ENCODE measurements at places on chromosomes 4 and X.

- DNase-seq: peak; percentile 53
These were observed 33.3 kb upstream of the RBBP7 start for GRCh38 chrX:16903274-16904022.

DNA sequence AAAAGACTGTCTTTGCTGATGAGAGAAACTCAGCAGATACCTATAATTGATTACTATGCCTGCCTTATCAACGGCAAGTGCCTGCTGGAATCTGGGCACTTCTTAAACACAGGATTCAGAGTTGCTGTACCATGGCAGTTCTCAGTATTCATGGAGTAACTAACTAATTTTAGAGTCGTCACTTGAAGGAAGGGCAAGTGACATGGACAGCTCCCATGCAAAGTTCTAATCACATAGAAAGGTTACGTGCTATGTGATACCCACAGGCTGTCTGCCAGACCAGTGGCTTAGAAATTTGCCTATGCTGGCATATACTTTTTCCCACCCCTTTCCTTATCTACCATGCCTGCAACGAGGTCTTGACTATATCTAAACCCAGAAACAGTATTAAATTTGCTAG is 931.1 kb upstream of the TENM3 start:
- no peak for DNase-seq

GRCh38 chr4:51853027-51853682 is 10.2 kb downstream of the DCUN1D4 start:
- no peak for DNase-seq

DNA sequence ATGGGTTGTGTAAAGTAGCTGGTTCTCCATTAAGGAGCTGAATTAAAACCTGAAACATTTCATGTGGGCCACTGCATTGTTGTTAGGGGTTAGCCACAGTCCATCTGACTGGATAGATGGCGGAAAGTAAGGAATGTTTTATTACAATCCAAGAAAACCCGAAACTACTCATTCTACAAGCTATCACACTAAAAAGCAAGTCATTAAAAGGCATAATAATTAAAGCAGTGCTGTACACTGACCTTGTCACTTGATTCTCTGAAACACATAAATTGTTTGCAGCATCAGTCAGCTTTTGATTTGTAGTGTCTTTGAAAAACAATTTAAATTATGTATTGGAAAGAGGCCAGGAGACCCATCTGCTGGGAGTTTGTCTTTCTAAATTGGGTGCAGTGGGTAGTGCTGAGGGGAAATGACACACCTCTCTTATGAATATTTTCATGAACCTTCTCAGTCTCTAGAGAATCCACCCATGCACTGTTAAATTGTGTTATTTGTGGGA is 75.7 kb upstream of the ANK2 start:
- DNase-seq: no peak

- peak; percentile 12 for DNase-seq
These were observed 42.9 kb downstream of the KIAA0232 start for GRCh38 chr4:6825403-6825802.

DNA sequence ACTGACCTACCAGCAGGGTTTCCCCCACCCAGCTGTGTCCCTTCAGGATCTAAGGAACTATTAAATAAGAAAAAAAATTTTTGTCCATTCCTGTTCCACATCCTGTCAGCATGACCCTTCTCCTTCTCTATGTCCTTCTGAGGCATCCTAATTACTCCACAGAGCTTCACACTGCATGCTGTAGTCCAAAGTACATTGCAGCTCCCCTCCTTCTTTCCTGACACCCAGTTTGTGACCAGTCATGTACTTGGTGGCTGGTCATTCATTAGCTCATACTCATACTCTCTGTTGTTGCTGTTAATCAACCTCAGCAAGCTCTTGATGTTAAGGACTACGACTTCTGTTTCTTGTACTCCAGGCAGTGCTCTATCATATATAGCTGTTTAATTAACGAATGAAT is 2.4 kb upstream of the EGF start:
- DNase-seq: no peak

DNA sequence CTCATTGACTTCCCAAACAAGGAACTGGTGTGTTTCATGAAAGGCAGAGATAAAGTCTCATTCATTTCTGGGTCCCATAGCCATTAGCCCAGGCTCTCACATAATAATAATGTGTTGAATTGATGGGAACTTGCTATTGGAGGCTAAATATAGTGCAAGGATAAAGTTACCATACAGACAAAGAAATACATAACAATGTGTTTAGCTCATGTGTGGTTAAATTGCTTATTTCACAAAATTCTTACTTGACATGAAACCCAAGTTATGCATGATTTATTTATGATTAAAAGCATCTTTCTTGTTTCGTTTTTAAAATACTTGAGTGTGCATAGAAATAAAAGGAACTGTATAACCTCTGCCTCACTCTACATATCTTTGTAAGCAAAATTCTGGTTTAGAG is 37.3 kb upstream of the LPAR4 start:
- DNase-seq: no peak

DNA sequence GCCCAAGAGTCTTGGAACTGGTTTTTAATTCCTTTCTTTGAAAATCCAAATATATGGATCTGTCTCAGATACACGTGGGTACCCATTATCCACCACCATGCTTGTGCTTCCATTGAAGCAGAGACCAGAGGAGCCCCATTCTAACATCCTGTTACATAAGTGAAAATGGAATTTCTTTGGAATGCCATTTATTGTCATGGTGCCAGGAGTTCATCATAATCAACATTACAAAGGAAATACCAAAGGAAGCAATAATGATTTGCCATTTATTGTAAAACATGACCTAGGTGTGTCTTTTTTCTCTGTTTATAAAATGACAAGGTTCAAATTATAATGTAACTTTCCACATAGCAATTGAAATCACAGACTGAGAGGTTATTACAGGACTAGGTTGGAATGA is 61.7 kb downstream of the PALLD start:
- DNase-seq: no peak

DNA sequence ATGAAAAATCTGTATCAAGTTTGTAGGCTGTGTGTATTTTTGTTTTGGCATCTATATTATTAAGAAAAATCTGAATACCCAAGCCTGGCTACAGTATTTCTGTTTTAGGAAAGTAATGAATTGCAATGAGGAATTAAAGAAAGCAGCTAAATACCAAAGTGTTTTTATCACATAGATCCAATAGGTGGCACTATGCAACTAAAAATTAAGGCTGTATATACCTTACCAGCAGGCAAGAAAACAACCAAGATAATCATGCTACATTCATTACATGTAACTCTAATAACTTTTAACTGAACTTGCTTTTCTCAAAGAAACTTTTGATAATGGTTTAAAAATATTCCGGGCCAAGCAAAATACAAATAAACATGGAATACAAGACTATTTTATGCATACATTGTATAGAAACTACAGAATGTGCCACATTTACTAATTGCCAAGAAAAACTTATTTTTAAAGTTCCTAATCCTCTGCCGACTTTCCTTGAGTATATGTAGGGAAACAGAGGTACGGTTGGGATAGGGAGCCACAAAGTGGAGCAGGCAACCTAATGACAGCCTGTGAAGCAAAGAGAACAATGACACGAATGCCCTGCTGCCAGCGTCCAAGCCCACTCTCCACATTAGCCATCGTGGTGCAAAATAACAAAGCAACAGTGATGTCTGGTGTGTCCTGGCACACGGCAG is 63.7 kb downstream of the SEC24D start:
- peak; percentile 45 for DNase-seq

GRCh38 chr4:57410331-57411052 is 300.3 kb upstream of the IGFBP7 start:
- no peak for DNase-seq

DNA sequence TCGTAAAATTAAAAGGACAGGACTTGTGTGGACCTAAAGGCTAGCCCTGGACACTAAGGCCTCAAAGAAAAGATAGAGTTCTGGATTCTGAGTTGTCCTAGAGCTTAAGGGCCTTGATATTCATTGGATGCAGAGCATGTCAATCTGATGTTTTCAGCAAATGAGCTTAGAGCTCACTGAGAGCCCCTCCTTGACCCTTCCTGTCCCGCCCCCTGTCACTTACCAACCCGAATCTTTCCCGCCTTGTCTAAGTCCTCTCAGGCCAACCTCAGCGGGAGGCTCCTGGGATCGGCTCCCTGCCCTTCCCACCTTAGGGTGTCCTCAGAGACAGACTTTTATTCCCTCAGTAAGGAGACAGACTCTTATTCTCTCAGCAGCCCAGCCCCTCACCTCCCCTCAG is at the start of gene CT47C1:
Gene CT47C1 (plus strand): TSS at position 250 of the 400 bp plus-strand sequence. CDS start 233 bp downstream, outside the sequence.
- peak; percentile 1 for DNase-seq

DNA sequence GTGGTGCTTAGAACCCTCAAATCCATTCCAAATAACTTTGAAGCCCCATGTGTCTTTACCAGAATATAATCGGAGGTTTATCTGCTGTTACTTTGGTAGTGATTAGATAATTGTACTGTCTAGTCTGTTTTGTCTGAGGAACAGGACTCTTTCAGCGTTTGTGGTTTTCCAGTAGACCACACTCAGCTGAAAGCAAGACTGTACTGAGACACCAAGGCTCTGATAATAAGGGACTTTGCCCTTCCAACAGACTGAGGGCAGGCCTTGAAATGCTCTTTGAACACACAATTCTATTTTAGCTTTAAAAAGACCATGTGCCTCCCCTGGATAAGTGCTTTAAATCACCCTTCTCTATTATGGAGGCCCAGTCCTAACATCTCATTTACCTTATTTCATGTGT is 76.1 kb downstream of the KLHL8 start:
- no peak for DNase-seq

DNA sequence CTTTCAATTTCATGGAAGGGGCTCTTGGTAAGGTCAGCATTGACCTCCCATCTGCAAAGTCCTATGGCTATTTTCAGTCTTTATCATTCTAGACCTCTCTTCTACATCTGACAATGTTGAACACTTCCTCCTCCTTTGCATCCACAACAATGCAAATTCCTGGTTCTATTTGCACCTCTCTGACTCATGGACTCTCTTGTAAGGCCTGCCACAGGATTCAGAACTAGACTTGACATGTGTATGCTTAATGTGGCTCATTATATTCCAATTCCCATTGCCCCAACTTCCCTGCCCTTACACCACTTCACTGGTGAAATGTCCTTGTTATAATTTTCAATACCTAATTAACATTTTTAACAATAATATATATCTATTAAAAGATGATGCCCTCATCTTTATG is 314.3 kb upstream of the FGF13 start:
- DNase-seq: no peak

GRCh38 chr4:81137446-81137845 is 77.6 kb downstream of the PRKG2 start:
- no peak for DNase-seq

DNA sequence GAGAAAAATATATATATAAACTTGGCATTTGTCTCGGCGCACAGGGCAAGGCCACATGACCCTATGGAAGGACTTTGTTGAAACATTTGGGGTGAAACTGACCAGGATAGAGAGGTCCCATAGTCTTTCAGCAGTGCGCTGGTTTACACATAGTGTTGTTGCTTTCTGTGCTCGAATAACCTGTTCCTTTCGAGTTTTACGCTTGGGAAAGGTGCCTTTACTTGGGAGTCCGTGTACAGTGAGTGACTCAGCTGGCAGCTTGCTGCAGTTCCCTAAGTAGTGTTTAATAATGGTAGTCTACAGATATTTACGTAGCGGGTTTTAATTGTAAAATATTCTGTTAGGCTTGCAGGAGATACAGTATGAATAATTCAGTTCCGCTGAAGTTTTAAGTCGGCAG is 578 bp downstream of the APOOL start:
- DNase-seq: no peak

DNA sequence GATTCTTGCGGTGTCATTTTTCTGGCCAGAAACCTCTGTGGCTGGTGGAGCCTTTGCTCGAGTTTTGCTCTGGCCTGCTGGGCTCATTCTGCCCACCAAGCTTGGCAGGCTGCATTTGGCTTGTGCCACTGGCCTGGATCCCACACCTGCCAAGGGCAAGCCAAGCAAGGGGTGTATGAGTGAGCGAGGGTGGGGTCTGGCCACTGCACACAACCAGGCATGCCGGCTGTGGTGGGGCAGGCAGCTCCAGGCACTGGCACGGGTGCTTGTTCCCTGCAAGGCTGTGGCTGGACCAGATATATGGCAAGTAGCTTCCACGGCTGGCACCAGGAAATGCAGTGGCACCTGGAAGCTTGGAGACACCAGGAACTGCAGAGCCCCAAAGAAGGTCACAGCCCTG is 68.6 kb upstream of the PPP3CA start:
- DNase-seq: no peak

DNA sequence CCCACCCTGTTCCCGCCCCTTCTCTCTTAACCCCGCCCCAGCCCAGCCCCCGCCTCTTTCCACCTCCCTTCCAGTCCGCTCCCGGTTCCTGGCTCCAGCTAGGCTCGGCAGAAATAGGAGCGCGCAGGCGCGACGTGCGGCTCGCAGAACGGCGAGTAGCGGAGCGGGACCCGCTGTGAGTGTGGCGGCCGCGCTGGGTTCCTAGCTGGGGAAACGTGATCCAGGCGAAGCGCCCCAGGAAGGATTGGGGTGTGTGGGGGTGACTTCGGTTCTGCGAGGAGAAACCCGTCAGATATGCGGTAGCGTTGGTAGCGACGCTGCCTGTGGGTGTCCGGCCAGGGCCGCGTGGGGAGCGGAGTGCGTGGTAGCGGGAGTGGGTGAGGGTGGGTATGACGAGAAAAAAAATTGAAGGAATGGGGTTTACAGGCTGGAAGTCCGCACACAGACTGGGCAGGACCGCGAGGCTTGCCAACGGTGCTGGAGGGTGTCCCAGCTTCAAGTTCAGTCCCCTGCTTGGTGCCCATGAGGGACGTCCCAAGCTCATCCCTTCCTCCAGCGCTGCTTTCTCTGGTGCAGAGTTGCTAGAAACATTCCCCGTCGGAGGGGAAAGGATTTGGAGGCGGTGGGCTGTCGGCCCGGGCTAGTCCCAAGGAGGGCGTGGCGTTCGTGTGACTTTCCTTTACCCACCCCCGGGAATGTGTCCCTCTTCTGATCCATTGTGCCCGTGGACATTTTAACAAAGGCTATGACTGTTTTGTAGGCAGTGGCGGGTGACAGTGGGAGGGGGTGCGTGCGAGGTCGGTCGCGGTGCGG is at the start of gene PRRG1:
Gene PRRG1 (plus strand): TSS at position 144 of the 813 bp plus-strand sequence. CDS start 56,886 bp downstream, outside the sequence.
- DNase-seq: no peak

- DNase-seq: peak; percentile 6
These were observed 474.0 kb upstream of the NDST3 start for GRCh38 chr4:117560329-117560728.

GRCh38 chr4:24550441-24551175 is 33.7 kb downstream of the DHX15 start:
- DNase-seq: no peak
